ENCODE measurements at places on chromosomes 16 and 17.
A peak's percentile ranks its signal among the peaks of the same experiment; 100 is the strongest.

DNA sequence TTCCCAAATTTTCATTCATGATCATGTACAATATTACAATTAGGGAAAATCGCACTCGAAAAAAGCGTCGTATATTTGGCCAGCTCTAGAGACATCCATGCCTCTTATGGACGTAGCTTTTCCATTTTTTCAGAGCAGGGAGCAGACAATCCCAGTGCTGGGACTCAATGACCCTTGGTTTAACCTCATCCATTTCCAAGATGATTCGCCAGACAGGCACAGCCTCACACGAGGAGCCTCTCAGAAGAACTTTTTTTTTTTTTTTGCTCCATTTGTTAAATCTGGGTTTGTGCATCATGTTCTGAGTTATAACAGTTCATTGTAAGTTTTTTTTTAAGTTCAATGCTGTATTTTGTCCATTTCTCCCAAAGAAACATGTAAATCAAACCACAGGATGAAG, 92.1 kb downstream of the ZDHHC7 start:
- no peak for DNase-seq

GRCh38 chr16:63461248-63461841, 1425.1 kb upstream of the CDH8 start:
- no peak for DNase-seq

DNA sequence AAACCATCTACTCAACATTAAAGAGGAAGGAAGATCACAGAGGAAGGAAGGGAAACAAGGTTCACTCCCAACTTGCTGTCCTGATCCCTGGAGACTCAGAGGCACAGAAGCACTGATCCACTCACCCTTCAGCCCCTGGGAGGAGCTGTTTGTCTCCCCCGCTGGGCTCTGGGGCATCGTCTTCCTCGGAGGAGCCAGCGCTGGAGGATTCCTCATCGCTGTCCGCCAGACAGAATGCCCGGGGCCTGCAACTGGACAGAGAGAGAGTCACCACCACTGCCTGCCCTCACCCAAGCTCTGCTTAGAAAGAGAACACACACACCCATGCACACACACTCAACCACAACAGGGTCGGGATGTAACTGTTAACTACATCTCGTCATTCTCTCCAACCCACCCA, 24.8 kb upstream of the ERN1 start:
- no peak for DNase-seq

GRCh38 chr17:4751932-4752331, 12.2 kb upstream of the CXCL16 start:
- DNase-seq: no peak

DNA sequence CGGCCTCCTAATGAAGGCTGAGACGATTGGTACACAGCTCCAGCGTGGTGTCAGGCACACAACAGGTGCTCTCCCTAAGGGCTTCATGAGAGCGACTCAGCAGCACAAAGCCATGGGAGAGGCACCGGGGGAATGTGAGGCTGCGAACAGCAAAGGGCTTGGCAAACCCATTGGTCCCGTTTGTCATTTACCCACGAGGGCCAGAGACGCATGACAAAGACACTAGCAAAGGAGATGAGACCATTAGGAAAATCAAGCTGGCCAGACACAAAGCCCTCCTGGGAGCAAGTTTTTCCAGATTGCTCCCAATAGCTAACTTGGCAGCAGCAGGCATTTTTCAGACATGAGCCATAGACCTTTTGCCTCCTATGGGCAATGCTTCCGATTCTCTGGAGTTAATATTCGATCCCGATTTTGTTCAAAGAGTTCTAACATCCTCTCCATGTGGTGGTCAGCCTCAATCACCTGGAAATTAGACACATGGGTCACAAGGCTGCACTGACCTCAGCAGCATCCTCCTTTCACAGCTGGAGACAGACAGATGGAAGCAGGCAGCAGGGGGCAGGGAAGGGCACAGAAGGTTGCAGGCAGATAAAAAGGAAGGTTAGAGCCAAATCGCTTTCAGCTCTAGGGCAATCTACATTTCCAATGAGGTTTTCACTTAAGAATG, 38.2 kb downstream of the TK2 start:
- no peak for DNase-seq

DNA sequence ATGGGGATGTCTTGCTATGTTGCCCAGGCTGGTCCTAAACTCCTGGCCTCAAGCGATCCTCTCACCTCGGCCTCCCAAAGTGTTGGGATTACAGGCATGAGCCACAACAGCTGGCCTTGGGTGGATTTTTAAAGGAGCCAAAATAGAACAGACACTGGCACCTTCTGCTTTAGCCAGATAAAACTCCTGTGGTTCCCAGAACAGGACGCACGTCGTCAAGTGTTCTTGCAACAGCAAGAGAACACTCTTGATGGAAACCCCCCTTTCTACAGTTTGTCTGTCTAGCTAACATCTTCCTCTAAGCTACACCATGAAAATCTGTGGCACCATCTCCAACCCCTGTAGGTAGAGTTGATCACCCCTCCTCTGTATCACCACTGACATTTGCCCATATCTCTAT, 122.6 kb downstream of the NPIPB5 start:
- DNase-seq: no peak

GRCh38 chr17:81093619-81094508, 58.9 kb downstream of the BAIAP2 start:
- DNase-seq: no peak

DNA sequence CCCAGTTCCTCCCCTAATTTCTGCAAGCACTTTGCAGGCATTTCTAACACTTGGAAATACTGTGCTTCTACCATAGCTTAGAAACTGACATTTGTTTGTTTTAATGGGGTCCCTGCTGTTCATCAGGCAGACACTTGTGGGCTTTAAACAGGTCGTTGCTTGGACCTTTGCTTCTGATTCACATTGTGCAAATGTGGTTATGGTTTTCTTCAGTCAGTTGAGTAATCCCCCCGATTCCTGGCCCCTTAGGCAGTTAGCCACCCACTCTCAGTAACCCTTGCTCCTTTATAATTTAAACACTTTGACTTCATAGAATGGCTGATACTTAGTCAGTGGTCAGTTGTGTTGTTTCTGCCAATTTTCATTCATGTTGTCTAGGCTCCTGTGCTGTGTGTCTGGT, 39.4 kb downstream of the SLC47A1 start:
- no peak for DNase-seq

- no peak for DNase-seq
These were observed 55.0 kb downstream of the AMFR start for GRCh38 chr16:56370185-56370874.

GRCh38 chr16:3580251-3580651, 3.0 kb upstream of the NLRC3 start:
- no peak for DNase-seq

DNA sequence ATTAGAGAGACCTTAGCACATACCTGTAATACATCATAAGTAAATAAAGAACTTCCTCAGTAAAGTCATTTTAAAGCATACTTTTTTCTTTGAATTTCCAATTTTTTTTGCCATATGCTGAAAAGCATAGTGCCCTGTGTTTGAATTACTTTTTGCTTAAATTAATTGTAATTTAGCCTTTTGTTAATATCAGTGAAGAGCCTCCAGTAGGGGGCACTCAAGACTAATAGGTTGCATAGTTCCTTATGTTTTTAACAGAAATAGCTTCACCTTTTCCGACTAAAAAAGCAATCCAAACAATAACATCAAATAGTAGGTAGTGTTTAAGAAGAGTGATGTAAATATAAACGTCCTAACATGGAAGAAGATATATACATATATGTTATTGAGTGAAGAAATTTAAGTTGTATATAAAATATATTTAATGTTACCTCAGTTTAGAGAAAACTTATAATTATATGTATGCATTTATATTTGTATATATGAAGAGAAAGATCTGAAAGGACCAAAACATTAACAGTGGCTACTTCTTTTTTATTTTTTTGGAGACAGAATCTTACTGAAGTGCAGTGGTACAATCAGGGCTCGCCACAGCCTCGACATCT, 18.6 kb downstream of the RAD51C start:
- no peak for DNase-seq

GRCh38 chr16:16797239-16797638, 418.3 kb downstream of the NPIPA7 start:
- DNase-seq: no peak

DNA sequence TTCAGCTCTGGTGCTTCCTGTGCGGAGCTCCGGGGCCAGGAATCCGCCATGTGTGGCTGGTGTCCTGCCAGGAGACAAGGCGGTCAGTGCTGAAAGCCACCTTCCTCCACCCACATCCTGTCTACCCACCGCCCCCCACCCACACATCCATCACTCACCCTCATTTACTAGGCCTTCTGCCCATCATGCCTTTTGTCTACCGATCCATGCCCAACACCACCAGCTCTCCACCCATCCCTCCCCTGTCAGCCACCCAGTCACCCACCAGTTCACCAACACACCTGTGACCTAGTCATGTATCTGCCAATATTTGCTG, 241.4 kb downstream of the KATNIP start:
- no peak for DNase-seq

GRCh38 chr17:7248796-7249195, 2.7 kb downstream of the CTDNEP1 start:
- no peak for DNase-seq

DNA sequence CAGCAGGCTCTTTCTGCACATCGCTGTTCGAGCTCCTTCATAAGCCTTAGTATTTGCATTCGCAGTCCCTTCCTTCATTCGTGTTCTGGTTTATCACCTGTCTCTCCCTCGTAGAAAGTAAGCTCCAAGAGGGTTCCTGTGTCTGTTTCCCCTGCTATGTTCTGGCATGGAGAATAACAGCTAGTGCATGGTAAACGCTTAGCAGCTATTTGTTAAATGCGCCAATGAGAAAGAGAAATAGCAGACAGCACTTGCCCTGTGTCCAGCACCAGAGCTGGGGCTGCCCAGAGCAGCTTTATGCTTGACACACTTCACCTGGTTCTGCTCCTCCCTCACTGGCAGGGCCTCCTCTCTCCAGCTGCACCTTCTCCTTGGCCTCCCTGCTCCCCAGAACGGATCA, 5.5 kb downstream of the ZNF688 start:
- DNase-seq: no peak

DNA sequence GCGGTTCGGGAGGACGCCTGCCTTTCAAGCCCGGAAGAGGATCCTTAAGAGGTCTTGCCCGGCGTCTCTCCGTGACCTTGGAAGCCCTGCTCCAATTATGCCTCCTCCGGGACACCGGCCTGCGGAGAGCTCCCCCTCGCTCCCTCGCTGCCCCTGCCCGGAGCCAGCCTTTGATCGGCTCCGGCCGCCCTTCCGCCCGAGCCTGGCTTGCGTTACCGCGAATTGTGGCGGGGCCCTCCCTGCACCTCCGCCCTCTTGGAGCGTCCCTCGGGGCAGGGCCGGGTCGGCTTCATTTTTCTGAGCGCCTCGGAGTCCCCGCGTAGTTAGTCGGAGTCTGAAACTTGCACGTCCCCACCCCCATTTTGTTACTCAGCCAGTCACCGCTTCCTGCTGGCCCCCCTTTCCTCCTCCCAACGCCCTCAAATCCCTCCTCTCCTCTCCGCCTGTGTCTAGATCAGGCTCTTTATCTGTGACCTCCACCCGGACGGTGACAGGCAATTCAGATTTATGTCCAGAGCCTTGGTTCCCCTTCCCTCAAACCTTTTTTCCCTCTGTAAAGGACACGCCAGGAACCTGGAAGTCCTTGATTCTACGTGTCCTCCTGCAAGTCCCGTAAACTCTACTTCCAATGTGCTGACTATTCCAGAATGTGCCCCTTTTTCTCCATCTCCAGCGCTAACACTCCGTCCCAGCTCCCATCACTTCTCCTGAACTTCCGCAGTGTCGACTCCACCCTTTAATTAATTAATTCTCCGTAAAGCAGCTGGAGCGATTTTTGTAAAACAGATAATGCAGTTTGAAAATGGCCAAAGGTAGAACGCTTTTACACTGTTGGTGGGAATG, 569 bp upstream of the RABEP2 start:
- DNase-seq: peak; percentile 82

DNA sequence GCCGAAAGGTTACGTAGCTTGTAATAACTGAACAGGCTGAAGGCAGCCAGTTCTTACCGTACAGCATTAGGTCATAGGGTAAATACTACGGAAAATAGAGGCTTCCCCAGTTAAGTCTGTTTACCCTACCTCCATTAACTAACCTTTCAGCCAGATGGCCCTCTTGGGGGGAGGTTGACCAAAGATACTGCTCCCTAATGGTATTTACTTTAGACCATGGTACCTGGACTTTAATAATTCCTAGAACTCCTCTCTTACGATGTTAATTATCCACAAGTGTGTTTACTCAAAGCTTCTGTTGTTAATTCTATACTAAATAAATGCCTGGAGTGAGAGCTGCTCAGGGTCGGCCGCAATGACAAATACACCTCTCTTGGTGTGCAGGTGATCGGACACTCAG, 9.8 kb upstream of the ADAT1 start:
- DNase-seq: no peak

DNA sequence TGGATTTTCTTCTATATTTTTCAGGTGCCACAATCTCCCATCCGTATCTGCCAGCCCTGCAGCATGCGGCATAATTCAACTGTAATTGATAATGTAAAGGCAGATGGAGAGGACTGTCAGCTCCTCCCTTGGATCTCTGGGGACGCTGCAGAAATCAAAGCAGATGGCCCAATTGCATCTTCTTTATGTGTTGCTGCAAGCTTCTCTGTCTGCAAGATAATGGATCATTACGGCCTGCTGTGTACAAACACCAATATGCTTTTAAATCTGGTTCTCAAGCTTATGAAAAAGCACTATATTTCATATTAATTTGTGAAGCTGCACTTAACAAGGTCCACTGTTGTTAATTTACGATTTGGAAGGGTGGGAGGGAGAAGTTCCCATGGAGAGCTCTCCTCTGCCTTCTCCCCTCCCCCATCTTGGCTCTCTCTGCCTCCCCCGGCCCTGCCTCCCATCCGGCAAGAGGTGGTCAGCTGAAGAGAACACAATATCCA, 607.5 kb downstream of the TOX3 start:
- DNase-seq: no peak

DNA sequence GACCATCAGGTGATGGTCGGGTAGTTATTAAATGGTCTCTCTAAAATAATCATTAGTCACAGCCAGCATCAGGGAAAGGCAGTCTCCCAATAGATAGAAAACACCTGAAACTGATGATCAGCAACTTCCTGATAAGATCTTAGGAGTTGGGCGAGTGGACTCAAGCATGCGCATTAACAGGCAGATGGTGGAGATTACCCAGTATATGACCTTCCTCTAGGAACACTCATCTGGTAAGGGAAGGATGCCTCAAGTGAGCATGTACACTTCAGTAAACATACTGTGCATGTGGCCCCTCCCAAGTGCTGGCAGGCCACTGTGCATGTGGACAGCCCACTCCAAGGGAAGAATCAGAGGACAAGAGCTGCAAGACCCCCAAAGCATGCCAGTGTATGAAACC, 105.9 kb downstream of the ABCC12 start:
- no peak for DNase-seq

GRCh38 chr17:979212-979538, 401 bp downstream of the NXN start:
- no peak for DNase-seq
